ENCODE measurements at places on chromosomes 1 and 21.

- DNase-seq, result no peak
Observed at GRCh38 chr1:207218512-207219362, 102.7 kb upstream of the CD55 start.

DNA sequence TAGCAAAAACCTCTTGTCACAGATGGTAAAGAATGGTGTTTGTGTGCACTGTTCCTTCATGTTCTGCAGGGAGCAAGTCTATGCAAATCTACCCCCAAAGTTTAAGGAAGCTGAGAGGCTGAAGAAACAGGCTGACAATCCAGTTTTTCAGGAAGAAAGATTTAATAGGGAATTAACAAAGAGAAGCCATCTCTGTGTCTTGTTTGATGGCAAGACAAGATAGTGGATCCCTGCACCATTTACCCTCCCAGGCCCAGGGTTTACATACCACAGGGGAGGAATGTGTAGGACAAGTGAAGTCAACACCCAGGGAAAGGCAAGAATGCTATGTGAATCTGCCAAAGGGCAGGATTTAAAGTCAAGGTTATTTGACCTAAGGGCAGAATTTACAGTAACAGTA is 48.1 kb upstream of the FNBP1L start:
- DNase-seq, result no peak

DNA sequence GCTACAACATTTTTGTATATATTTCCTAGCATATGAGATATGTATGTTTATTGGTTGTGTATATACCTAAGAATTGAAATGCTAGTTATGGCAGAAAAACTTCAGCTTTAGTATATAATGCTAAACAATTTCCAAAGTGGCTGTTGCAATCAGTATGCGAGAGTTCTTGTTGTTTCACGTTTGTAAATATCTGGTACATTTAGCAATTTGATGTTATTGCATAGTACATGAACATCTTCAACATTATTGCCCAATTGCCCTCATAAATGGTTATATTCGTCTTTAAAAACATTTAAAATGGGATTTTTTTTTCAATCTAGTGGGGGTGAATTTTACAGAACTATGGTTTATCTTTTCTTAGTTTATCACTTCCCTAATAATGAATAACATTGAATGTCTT is 86.2 kb upstream of the HP1BP3 start:
- DNase-seq, result no peak

DNA sequence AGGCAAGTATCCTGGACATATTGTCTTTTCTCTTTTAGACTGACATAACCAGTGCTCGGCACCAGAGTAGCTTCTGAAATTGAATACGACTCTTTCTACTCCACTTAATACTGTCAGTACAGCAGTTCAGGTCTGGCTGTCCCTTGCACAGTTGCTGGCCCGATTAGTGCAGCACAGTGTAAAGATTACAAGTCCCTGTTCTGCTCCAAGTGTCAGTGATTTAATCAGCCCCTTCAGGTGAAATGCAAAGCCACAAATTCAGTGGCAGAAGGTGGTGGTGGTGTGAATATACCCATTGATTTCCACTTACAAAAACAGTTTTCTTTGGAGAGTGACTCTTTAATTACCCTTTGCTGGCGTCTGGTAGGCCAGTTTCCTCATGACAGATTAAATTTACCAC is 545.4 kb downstream of the ADGRL2 start:
- DNase-seq, result no peak

GRCh38 chr1:109395602-109396512 is 1.9 kb downstream of the SORT1 start:
- DNase-seq, result no peak

GRCh38 chr1:160711602-160712311 is at the start of gene CD48:
Gene CD48, minus strand, starts transcription at chr1:160711822. Its CDS starts 59 bp downstream, at chr1:160711763.
- DNase-seq, result peak; percentile 62

DNA sequence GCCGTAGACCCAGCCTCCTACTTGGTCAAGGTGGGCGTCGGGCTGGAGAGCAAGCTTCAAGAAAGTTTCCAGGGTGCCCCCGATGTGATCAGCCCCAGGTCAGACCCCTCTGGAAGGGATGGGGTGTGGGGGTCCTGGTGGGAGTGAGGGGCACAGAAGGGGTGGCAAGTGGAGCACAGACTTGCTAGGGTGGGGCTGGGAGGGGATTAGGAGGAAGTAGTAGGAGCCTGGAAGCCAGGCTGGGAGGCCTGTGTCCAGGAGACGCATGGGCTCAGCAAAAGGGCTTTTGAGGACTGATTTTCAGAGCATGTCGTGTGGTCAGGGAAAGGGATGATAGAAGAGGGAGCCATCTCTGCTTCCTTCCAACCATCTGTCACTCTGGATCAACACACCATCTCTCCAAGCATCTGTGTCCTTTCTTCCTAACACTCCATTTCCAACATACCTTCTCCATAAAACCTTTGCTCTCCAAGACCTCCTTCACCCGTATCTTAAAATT is 8.5 kb downstream of the TRIM46 start:
- DNase-seq, result no peak

GRCh38 chr1:4452701-4453100 is 201.7 kb upstream of the AJAP1 start:
- DNase-seq, result no peak

- DNase-seq, result peak; percentile 69
Observed at GRCh38 chr1:92858564-92859399, 26.9 kb downstream of the RPL5 start.
